Activated CD4-positive, alpha-beta T cell treated with anti-CD3 and anti-CD28 coated beads, Interleukin-2, amount 10 ng/mL, durations not matched to agents 7 days and 5 days (primary cell): ENCODE measurements at places on chromosomes 3 and 15.

DNA sequence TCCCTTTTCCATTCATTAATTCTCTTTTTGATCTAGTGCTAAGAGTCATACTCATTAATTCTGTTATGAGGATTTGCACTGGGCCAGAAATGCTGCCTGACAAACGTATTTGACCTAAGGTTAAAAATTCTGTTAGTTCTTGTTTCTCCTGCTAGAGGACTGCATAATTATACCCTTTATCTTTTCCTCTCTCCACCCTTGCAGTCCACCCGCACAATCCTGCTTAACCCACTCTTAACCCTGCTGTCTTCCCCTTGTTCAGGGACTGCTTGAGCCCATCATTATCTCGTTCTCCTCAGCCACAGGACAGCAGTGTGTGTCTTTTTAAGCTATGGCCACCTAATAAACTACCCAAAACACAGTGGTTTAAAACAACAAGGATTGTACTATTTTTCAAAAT is 31.1 kb upstream of the DYNC1LI1 start:
- DNase-seq = no peak

DNA sequence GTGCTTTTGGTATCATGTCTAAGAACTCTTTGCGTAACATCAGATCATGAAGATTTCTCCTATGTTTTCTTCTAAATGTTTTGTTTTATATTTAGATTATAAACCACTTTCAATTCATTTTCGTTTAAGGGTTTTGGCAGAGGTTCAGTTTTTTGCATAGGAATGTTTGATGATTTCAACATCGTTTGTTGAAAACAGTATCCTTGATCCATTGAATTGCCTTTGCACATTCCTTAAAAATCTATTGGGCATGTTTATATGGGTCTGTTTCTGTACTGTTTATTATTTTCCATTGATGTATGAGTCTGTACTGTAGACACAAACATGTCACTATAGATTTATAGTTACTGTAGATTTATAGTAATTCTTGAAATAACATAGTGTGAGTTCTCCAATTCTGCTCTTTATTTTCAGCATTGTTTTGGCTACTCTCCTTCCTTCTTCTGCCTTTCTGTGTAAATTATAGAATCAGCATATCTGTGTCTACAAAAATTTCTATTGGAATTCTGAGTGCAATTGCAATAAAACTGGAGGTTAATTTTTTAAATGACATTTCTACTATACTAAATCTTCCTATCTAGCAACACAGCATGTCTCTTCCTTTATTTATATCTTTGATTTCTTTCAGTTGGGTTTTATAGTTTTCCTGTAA is 374.0 kb downstream of the SV2B start:
- no peak for DNase-seq

- no peak for DNase-seq
Measured at GRCh38 chr3:12759097-12759679, at the start of gene TMEM40. Gene TMEM40, minus strand, starts transcription at chr3:12759259. Its CDS starts 9,427 bp downstream, at chr3:12749832.

GRCh38 chr3:38136777-38137614 is at the start of gene ACAA1:
Gene ACAA1, minus strand, starts transcription at chr3:38137127. Its CDS starts 92 bp downstream, at chr3:38137035.
- peak; percentile 99 for DNase-seq

DNA sequence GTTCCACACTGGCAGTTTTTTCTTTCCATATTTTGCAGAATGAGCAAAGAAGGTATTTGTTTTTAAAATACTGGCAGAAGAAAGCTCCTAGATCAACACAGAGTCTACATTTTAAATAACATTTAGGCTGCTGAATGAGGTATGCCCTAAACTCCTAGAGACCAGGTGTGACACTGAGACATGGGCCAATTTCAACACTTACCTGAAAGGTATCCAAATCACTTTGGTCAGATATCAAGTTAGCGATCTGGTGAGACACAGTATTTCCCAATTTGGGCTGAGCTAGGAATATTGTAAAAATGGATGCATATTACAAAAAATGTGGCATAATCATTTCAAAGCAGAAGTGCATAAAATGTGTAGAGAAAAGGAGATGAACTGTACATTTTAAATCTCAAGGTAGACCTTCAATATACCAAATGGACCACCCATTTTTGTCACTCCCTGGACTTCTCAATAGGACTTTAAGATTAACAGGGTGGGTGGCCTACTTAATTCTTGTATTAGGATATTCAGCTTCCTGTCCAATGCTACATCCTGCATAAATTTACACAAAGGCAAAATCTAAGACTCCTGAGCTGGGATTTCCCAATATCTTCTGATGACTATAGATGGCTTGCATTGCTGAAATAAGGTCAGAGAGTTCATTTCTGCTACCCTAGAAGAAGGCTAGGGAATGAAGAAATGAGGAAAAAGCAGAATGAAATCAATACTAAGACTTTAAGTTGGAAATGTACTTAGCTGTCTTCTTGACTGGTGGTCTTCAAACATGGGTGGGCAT is 487.8 kb downstream of the FOXP1 start:
- no peak for DNase-seq

- DNase-seq = no peak
Measured at GRCh38 chr3:51970606-51971300, 3.1 kb downstream of the ABHD14B start.

DNA sequence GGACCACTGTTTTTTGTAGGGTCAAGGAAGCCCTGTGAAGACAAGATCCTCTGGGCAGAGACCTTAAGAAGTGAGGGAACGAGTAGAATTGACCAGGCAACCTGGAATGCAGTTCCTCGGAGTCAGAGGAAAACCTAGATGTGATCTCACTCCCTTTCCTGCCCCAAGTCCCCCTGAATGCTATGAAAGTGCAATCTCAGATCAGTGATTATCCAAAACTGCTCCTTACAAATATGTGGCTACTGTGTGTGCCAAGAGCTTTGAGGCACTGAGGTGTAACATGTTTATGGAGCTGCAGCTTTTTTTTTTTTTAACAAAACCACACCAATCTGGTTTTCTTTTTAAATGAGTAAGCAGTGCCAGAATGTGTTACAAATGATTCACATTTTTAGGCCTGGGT is 35.8 kb downstream of the THSD4 start:
- no peak for DNase-seq

GRCh38 chr15:40909662-40910630 is 15.7 kb downstream of the VPS18 start:
- no peak for DNase-seq

GRCh38 chr15:66462627-66463026 is 34.9 kb downstream of the SNAPC5 start:
- DNase-seq = no peak

GRCh38 chr15:90095521-90095959 is 6.7 kb downstream of the IDH2 start:
- DNase-seq = peak; percentile 23

DNA sequence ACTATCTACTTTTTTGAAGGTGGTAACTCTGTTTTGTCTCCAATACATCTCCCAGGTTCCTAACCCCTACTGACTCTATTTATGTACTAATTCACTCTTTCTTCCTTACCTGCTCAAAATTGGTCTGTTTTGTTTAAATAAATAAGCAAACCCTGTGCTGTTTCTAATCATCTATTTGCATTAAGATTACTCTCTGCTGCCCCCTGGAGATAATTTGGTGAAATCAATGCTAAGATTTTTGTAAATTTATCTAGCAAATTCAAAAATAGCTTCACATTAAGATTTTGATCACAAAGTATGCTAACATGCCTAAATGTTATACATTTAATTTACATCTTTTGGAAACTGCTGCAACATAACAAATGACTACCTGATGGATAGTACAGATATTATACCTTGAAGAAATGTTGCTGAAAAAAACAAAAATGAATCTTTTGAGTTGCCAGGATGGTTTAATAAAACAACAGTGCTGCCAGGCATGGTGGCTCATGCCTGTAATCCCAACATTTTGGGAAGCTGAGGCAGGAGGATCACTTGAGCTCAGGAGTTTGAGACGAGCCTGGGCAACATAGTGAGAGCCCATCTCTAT is 4.4 kb upstream of the CD200R1 start:
- peak; percentile 55 for DNase-seq

DNA sequence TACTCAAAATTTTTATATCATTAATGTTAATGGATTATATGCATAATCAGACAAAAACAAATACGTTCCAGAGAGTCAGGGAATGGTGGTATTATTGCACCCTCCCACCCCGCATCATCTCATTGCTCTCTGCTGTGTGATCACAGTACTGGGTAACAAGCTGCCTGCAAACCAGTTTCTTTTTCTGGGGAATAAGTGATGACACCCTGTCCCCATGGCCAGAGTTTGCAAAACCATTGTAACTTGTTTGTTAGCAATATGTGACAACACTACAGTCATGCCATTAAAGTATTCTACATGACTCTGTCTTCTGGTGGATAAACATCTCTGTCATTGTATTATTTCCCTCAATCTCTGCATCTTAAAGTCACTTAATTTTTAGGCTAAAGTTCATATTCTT is 39.5 kb downstream of the ZBTB38 start:
- DNase-seq = no peak

GRCh38 chr3:195859846-195860411 is 48.2 kb upstream of the MUC4 start:
- DNase-seq = no peak

DNA sequence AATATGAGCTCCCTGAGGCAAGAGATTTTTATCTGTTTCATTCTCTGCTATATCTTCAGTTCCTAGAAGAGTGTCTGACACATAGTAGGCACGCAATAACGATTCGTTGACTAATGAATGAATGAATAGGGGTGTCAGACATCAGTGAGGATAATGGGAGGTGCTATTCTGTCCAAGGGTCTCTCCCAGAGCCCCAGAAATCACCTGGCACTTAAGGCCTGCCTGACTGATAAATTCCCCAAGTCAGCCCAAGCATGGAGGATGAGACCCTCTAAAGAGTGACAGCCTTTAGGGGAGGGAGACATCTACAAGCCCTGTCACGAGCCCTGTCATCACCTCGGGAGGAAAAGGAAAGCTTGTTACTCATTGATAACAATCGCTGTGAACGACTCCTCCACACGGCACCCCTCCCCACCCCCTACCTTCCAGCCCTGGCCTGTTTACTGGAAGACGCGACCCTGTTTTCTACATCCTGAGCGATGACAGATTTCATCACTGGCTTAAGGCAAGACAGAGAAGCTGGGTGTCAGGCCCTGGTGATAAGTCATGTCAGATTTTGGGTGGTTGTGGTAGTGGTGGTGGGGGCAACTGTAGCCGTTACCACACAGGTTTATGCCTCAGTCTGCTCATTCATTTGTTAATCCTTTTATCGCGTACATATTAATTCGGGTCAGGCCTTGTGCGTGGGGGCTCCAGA is 23.1 kb downstream of the BHLHE40 start:
- peak; percentile 38 for DNase-seq

GRCh38 chr15:45094358-45094730 is 19.6 kb downstream of the DUOX2 start:
- no peak for DNase-seq

DNA sequence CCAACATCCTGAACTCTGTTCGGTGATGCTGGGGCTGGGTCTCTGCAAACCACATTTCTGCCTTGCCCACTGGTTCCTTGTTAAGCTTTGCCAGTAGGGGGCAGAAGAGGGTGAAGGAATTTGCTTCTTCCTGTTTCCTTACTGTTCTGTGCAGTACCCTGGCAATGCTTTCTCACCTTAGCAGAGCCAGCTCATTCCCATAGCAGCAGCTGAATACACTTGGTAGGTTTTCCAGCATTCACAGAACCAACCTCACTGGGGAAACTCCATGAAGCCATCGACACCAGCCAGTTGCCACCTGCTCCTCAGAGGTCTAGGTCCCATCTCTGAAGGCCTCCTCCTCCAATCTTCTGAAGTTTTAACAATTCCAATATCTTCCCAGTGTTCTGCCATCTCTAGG is 308.4 kb downstream of the PDCD6IP start:
- peak; percentile 26 for DNase-seq

DNA sequence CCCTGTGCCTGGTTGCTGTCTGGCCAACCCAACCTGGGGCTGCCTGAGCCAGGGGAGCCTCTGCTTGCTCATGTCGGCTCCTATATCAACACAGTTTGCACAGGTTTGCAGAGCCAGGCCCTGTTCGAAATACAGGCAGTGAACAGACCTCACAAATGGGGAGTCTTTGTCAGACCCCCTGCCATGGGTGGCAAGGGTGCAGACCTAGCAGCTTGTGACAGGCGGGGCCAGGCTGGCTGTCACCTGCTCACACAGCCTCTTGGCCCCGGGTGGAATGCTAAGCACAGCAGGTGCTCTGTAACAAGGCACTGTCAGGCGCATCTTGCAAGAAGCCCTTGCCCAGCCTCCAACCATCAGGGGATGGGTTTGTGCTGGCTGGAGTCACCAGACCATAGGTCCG is 47.3 kb downstream of the BDH1 start:
- no peak for DNase-seq

GRCh38 chr15:54681584-54681983 is 515.2 kb downstream of the RSL24D1 start:
- DNase-seq = no peak

- peak; percentile 5 for DNase-seq
Measured at GRCh38 chr15:101022876-101023275, 103.7 kb downstream of the LRRK1 start.

GRCh38 chr3:113075588-113075987 is 84.8 kb downstream of the GTPBP8 start:
- DNase-seq = no peak

DNA sequence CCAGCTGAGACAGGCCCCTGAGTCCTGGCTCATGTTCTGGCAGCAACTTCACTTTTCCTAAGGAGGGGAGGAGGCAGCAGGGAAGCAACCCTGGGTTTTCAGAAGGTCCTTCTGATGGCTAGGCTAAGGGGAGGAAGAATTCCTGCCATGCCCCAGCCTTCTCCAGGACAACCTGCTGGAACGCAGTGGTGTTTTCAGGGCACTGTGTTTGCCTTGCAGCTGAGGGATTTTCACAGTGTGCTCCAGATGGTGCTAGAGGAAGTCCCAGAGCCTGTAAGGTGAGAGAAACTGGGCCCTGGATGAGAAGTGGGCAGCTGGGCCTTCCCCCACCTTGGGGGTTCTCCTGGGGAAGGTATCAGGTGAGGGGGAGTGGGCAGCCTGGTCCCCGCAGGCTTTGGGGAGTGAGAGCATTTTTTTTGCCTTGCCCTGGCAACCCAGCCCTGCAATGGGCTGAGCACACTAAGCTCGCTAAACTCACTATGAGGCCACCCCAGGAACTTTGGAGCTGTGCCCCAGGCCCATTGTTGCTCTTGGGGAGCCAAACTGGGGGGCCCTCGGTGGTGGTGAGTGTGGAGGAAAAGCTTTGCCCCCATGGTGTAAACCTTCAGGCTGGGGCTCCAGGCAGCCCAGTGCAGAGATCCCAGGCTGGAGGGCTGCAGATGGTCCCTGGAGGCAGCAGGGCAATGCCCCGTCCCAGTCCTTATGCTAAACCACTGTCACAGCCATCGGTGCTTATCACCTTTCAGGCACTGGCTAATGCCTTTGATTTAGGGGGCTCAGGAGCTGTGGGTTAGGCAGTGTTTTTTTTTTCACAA is 41.1 kb downstream of the ACAA1 start:
- no peak for DNase-seq

DNA sequence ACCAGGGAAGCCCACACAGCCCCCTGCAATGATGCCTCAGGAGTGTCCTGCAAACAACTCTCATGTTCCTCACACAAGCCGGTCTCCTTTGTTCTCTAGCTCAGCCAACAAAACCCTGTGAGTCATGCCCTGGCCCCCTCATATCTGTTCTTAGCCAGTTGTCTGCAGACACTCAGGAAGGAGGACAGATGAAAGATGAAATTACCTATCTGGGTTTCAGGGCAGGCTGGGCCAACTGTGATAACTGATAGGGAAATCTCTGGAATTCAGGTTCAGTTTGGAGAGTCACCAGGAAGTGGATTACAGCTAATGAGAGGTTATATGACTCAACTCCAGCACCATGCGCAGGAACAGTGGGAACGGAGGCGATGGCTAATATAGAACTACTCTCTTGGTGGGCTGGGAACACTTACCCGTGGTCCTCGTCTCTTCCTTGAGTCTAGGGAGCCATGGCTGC is 352.0 kb upstream of the ADAMTS9 start:
- DNase-seq = no peak

GRCh38 chr3:57048052-57048671 is 12.3 kb upstream of the SPATA12 start:
- no peak for DNase-seq

- DNase-seq = no peak
Measured at GRCh38 chr3:153911116-153911515, 210.1 kb upstream of the ARHGEF26 start.
